ENCODE measurements at places on chromosomes 6 and 20.

DNA sequence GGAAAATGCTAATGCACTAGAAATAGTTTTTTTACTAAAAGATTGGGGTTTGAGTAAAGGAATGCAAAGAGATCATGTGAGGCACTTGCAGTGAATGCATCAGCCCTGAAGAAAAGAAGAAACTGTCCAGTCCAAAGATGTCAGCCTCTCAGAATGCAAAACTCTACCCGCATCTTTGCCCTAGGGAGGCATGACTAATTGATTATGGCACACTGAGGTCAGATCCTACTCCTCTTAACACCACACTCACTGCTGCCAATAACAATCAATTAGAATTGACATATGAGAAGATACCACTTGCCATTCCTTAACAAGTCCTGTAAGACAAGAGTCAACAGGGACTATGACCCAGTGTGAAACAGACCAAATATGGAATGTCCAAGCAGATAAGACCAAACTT is 262.3 kb upstream of the PLN start:
- DNase-seq, result no peak

DNA sequence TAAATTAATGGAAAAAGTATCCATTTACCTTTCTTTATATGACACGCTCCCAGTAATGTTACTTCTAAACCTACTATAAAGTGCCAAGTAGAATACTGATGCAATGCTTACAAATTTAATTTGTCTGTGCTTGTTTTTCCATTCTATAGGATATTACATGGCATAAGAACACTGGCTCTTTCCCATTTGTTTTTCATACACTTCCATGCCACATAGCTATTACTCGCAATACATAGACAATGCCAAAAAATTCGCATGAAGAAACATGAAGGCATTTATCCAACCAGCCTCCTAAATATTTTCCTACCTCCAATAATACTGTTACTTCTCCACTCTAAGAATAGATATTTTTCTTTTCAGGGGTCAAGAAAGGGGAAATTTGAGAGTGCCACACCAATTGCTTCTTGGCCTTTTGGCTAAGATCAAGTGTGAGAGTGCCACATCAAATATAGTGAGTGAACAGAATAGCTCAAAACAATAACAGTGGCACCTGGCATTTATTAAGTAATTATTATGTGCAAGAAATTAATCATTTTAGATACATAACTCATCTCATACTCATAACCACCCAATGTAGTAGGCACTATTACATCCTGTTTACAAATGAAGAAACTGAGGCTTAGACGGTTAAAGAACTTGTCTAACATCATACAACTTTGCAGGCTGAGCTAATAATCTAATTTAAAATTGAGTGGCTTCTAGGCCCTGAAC is 845 bp upstream of the DST start:
- DNase-seq, result no peak

DNA sequence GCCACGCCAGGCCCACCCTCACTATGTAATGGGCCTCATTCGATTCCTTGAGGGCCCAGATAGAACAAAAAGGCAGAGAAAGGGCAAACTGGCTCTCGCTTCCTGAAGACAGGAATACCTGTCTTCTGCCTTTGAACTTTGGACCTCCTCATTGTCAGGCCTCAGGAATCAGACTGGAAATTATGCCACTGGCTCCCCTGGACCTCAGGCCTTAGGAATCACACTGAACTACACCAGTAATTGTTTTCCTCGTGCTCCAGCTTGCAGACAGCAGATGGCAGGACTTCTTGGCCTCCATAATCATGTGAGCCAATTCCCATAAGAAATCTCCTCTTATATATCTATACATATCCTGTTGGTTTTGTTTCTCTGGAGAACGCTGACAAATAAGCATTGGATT is 258.6 kb upstream of the KCNG1 start:
- DNase-seq, result no peak

- no peak for DNase-seq
These were observed 280.3 kb upstream of the TCF21 start for GRCh38 chr6:133608620-133609019.

GRCh38 chr6:36757206-36757605 is 59.6 kb downstream of the RAB44 start:
- no peak for DNase-seq

DNA sequence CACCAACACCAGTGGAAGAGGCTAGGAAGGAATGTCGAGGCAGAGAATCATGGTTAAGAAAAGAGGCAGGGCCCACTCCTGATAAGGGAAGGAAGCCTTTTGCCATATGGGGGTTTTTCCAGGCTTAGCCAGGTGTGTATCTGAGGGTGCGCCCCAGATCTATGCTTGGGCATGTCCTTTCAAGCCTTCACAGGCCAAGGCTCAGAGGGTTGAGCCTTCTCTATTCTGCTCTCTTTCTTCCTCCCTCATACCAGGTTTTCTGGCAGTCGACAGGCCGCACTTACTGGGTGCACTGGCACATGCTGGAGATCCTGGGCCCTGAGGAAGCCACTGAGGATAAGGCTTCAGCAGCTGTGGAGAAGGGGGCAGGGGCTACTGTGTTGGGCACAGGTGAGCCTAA is 4.7 kb downstream of the CUL9 start:
- DNase-seq, result no peak

DNA sequence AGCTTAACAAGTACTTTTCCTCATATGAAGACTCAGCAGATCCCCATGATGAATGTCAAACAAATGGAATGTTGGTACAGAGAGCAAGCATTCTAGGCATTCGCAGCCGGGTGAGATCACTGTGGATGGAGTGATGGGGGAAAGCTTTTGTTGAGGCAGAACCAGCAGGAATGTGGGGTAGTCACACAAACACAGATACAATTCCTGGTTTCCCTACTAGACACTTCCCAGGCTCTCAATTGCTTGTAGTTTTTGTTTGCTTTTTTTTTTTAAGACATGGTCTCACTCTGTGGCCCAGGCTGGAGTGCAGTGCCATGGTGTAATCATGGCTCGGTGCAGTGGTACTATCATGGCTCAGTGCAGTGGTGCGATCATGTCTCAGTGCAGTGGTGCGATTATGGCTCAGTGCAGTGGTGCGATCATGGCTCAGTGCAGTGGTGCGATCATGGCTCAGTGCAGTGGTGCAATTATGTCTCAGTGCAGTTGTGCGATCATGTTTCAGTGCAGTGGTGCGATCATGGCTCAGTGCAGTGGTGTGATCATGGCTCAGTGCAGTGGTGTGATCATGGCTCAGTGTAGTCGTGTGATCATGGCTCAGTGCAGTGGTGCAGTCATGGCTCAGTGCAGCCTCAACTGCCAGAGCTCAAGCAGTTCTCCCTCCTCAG is 15.4 kb upstream of the IER3 start:
- no peak for DNase-seq

DNA sequence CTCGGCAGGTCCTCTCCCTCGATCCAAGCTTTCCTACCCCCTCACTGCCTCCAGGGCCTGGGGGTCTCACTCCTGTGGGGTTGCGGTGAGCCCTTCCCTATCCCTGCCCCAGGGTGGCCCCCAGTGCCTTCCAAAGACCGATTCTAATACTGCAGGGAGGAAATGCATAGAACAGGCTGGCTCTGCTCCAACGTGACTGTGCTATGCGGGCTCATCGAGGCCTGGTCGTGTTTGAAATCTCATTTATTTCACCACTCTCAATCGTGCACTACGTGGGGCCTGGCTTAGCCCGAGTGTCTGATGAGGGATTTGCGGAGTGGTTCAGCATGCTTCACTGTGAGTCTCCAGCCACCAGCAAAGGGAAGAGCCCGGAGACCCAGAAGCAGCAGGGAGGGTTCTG is 60.9 kb downstream of the CDH4 start:
- no peak for DNase-seq

DNA sequence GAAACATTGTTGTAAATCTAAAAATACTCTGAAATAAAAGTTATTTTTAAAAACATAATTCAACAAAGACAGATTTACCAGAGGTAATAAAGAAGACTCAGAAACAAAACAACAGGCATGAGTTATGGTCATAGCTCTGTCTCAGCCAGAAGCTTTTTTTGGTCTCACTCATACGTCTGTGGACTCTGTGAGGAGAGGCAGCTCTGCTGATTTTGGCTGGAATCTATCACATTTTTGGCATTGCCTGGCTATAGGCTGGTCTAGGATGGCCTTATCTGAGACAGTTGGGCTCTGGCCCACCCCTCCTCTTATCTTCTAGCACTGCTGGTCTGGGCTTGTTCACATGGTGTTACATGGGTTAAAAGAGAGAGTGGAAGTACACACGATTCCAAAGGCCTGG is 514.0 kb upstream of the BTBD3 start:
- no peak for DNase-seq

- DNase-seq, result no peak
These were observed 20.2 kb upstream of the GATA5 start for GRCh38 chr20:62495749-62496567.

DNA sequence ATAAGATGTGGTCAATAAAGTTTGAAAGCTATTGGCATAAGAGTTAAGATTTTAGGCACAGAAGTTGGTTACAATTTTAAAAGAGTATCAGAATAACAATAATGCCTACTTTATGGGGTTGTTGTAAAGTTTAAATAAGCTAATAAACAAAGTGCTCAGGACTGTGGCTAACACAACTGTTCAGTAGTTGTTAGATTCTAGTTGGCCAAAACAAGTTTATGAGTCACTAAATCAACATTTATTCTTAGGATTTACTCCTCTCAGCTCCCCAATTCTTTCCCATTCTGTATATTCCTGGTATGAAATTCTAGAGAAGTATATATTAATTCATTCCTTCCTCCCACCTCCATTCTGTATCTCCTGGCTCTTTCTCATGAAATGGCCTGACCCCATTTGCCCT is 14.5 kb downstream of the RMND1 start:
- no peak for DNase-seq

DNA sequence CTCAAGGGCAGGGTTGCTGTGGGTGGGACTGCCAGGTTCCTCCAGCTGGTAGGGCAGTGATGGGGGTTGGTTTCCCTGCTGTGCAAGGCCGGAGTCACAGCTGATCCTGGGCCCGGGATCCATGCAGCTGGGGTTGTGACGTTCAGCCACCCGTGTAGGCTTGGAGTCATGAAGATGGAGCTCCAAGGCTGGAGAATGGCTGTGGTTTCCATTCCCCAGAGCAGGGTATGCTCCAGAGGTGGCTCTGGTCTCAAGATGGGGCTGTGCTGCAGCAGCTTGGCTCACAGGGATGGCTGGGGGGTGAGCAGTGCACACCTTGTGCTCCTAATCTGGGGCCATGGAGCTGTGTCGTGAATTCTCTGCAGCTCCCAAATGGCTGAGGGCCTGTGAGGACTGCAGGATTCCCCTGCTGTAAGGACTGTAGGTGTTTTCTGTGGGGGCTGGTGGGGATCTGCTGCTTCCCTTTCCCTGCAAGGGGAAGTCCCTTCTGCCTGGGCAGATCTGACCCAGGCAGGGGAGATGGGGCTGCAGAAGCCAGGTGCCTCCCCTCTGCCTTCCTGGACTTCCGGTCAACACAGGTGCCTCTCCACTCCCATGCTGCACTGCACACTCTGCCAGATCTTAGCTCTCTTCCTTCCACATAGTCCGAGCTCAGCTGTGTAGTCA is 15.9 kb downstream of the KIF25 start:
- no peak for DNase-seq

GRCh38 chr6:140979642-140980091 is 1153.1 kb upstream of the GJE1 start:
- no peak for DNase-seq

DNA sequence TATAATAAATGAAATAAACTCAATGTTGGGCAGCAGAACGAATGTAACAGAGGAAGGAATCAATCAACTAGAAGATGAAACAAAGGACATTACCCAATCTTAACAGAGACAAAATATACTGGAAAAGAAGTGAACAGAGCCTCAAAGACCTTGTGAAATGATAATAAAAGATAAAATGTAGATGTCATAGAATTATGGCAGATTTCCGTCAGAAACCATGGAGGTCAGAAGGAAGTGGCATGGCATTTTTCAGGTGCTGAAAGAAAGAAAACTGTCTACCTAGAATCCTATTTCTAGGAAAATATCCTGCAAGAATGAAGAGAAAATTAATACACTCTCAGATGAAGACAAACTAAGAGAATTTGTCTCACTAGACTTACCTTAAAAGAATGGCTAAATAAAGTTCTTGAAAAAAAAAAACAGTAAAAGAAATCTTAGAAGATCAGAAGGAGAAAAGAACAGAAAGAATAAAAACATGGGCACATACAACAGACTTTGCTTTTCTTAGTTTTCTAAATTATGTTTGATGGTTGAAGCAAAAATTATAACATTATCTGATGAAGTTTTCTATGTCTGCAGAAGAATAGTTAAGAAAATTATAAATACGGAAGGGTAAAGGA is 23.4 kb upstream of the ZBTB2 start:
- DNase-seq, result no peak

GRCh38 chr6:79028641-79029314 is 49.3 kb downstream of the PHIP start:
- DNase-seq, result no peak

DNA sequence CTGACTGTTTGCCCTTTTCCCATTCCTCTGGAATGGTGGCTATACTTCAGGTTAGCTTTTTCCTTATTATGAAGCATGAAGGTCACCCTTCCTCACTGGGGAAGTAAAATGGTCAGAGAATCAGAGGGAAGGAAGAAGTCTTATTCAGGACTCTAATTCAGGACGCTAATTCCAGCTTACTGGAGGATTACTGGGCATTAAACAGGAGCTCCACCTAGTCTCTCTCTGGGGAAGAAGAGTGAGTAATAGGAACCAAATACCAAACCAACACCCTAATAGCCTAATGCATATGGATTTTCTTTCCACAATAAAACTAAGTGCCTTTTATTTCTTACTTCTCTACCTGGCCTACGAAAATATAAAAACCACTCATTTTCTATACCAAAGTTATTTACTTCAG is 10.1 kb downstream of the CRISP1 start:
- DNase-seq, result no peak

GRCh38 chr6:91539456-91539855 is 952.6 kb upstream of the MAP3K7 start:
- no peak for DNase-seq

DNA sequence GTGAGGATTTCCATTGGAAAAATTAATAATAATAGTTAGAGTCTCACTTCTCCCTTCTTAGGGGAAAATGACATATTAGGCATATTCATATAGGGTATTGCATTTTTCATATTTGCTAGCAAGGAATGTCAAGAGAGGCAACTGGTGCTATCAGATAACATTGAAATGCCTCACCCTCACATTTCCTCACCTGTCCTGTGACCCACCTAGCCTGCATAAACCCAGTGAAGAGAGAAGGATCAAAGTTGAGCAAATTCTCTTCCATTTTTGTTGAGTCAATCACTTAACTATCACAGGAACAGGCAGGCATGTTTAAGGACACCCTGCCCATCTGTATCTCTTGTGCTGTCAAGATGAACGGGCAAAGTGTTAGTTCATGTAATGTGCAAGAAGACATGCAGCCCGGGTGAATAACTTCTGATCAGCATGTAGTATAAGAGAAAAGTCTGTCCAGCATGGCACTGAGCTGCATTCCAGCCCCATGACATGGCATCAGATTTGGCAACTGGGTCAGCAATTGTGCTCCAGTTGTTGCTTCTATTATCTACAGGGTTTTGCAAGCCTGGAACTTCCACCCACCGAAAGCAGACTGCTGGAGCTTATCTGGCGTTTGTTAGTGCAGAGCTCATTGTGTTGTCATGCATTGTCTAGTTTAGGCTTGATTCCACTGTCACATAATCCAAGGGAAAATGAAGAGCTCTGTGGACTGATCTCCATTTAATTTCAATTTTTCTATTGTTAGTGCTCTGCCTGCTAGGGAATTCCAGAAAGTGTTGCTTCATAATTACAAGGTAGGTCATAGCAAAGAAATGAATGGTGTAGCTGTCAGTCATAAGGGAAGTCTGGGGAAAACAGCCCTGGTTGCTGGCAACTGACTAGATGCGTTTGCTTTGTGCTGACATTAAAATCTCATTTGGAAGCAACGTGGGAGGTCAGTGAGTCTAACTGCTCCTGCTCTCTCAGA is 138.4 kb upstream of the TNFAIP3 start:
- no peak for DNase-seq

All from NCI-H146 (cell line).